ENCODE measurements at places on chromosomes 7 and 10.

GRCh38 chr10:117980755-117981702 lies 65.7 kb downstream of the RAB11FIP2 start:
- DNase-seq = no peak

DNA sequence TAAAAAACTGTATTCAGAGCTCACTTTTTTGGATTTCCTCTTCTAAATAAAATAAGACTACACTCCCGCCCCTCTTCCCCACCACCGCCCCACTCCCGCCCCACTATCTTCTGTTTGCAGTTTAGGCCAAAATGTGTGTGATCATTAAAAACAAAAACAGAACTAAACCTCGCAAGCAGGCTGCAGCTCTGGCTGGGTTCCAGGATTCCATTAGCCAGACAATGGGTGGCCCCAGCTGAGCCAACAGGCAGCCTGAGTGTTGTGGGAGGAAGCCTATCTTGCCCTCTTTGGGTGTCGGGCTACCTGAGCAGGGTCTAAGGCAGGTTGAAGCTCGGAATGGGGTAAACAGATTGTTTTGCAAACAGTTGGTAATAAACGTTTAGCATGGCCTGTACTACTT lies 41.7 kb downstream of the ARL4A start:
- peak; percentile 97 for DNase-seq

DNA sequence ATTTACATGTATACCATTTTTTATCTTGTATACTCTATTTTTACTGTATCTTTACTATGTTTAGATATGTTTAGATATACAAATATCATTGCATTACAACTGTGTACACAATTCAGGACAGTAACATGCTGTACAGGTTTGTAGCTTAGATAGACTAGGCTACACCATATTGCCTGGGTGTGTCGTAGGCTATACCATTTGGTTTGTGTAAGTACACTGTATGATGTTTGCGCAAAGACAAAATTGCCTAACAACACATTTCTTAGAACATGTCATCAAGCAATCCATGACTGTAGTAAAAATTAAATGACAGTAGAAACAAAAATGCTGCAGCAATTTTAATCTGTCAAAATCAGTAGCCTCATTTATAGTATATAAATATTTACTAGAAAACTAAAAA lies 812.2 kb downstream of the GRM8 start:
- DNase-seq = no peak

DNA sequence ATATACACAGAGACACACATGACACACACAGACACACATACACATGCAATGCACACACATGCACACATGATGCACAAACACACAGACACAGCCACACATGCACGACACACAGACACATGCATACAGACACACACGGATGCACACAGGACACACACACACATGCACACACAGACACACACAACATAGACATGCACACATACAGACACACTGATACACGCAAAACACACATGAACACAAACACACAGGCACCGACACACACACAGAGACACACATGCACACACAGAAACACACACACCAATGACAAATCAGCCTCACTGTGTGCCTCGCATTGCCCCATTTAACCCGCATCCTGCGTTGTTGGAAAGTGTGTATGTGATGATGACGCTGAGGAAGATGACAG lies 232.4 kb downstream of the ADARB2 start:
- DNase-seq = no peak

DNA sequence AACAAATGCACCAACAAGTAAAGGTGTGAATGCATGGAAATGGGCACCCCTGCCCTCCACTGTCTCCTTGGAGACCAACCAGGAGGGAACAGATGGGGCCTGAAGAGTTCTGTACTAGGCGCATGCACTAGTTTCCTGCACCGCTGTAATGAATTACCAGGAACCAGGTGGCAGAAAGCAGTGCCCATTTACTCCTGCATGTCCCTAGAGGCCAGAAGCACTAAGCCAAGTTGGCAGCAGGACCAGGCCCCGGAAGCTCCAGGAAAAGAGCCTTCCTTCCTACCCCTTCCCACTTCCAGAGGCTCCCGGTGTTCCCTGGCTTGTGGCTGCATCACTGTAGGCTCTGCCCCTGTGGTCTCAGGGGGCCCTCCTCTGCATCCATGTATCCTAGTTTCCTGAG lies 237.5 kb upstream of the PPP2R2D start:
- no peak for DNase-seq

DNA sequence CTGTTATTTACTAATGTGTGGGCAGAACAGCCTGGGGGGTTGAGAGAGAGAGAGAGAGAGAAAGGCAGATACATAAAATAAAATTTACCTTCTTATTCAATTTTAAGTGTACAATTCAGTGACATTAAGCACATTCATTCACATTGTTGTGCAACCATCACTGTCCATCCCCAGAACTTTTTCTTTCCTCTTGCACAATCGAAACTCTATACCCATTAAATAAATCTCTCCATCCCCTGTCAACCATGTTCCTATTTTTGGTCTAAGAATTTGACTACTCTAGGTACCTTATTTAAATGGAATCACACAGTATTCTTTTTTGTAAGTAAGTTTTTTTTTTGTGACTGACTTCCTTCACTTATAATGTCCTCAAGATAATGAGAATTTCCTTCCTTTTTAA lies 181.6 kb downstream of the SND1 start:
- DNase-seq = no peak

DNA sequence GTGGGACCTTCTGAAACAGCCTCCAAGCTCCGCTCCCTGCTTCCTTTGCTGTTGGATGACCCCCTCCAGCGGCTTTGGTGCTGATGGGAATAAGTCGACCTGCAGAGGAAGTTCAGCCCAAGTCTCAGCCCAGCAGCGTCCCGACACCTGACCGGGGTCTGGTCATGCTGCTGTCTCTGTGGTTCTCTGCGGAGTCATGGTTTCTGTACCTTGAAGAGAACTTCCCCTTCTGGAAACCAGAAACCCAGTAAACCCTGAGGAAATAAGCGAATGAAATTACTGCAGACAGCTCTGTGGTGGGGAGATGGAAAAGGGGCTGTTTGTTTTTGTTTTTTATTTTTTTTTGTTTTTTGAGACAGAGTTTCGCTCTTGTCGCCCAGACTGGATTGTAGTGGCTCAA lies 18.3 kb upstream of the ZNF12 start:
- DNase-seq = no peak

DNA sequence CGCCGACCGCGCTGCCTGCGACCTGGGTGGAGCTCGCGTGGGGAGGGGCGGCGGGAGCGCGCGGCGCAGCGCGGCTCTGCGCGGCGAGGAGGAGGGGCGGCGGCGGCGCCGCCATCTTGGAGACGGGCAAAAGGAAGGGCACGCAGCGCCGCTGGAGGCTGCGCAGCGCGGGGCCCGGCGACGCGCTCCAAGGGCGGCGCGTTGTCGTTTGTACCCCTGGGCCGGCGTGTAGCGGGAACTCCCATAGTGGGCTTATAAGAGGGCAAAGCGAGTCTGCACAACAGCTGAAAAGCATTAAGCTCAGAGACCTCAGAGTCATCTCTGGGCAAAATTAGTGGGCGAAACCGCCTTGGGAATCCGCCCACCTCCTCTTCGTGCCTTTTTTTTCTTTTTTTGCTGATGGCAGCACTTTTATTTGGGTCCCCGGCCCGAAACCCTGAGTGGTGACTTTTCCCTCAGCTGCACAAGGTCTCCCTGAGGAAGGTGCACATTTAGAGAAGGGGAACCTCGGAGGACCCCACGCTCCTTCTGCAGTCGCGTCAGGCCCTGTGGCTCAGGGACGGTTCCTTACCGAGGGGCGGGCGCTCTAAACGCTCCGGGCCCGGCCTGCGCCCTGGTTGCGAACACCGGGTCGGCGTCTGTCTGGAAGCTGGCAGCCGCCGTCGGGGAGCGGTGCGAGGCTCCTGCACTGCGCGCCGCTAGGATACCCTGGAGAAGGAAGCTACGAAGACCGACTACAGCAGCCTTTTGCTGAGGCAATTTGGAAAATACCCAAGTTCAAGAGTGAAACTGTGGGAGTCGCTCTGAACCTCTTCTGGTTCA lies 428 bp upstream of the MCMBP start:
- DNase-seq = peak; percentile 83

- no peak for DNase-seq
These were observed 103.4 kb downstream of the SRPK2 start for GRCh38 chr7:105285118-105285874.

GRCh38 chr10:21531164-21531563 lies 2.9 kb upstream of the MLLT10 start:
- DNase-seq = no peak

- DNase-seq = no peak
These were observed 21.3 kb upstream of the ANK3 start for GRCh38 chr10:60410970-60411369.

DNA sequence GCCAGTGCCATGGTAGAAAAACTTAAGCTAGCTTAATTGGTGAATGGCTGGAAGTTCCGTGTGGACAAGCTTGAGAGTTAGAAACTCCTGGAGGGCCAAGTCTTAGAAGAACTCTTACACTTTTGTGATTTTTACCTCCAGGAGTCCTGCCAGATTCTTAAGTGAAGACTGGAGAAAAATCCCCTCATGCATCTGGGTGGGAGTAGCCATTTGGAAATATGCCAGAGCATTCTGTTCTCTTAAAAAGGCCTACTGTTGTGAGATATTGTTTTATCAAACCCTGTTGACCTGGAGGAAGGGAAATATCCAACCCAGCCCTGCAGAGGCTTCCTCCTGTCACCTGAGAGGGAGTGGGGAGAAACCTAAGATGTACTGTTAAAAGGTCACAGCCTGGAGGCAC lies 17.6 kb upstream of the MCM10 start:
- no peak for DNase-seq

GRCh38 chr7:55030314-55030713 lies 11.5 kb downstream of the EGFR start:
- DNase-seq = no peak

- no peak for DNase-seq
These were observed 40.7 kb downstream of the LEP start for GRCh38 chr7:128281605-128282380.

DNA sequence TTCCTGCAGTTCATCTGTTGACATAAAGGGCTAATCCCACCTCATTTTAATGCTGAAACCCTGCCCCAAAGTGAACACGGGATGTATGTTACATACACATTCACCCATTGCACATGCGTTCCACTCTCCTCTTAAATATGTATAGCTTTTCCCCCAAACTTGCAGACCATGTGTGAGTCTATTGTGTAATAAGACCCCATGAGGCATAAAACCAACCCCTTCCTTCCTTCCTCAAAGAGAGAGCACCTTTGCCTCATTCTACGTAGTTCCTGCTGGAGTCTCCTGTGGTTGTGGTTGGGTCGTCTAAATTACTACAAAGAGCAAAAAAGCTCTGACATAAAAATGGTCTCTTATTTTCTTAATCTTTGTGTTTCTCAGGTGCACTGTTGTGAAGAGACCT lies 345.7 kb upstream of the KLF6 start:
- DNase-seq = no peak

DNA sequence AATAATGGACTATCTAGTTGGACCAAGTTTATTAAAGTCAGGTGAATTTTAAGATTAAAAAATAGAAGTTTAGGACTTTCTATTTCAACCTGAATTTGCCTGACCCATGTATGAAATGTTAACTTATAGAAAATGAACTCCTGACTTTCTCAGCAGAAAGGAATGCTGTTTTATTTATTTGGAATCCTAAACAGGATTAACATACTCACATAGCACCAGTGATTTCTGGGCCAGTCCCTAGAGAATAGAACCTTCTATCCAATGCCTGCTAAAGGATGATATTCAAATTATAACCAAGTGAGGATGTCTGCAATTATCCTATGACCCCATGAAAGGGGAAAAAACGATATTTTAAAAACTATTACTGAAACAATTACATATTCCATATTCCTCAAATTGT lies 148.8 kb downstream of the CHRM2 start:
- no peak for DNase-seq

DNA sequence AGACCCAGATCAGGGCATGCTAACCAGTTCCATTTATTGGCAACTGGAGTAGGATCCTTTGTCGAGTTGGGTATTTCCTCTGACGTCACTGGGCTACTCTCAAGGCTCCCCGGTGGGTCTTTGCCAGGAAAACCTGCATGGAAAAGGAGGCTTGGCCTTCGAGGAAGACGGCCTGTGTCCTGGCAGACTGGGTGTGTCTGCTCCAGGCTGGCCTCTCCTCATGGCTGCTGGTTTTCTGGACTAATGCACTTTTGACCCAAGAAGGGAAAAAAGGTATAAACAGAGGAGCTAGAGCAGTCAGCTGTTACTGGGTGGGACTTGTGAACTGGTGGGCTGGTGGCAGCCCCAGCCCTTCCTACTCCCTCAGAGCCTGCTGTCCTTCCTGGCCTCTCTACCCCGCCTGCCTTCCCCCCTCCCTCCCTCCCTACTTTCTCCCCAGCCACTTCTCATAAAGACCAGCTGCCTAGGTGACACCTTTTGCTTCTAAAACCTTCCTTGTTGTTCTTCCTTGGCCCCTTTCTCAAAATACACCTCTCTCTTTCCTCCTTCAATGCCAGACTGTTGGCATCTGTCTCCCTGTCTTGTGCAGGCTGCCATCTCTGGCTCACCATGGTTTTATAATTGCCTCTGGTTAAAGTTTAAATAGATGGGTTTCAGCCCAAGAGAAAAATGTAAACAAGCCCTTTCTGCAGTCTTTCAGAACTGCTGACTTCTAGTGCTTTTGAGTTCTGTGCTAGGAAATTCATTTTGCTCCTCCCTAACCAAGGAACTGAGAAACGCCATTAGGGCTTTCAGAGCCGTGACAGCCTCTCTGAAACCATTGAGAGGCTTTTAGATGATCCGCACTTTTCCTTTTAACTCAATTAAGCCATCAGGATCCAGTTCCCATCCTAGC lies 101.8 kb upstream of the MKLN1 start:
- DNase-seq = peak; percentile 86

DNA sequence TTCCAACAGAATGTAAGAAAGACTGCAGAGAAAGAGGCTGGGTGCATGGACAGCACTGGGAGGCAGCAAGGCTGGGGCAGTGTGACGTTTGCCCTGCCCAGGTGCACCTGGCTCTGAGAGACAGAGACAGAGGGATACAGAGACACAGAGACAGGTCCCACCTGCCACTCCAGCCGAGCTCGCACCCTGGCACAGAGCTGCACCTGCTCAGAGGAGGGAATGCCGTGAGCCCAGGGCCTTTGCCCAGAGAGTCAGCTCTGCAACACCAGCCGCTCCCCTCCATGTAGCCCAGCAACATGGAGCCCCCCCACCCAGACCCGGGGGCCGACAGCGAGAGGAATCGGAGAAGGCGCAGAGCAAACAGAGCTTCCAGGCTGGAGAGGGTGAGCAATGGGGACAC lies 35.3 kb upstream of the PROSER2 start:
- no peak for DNase-seq

DNA sequence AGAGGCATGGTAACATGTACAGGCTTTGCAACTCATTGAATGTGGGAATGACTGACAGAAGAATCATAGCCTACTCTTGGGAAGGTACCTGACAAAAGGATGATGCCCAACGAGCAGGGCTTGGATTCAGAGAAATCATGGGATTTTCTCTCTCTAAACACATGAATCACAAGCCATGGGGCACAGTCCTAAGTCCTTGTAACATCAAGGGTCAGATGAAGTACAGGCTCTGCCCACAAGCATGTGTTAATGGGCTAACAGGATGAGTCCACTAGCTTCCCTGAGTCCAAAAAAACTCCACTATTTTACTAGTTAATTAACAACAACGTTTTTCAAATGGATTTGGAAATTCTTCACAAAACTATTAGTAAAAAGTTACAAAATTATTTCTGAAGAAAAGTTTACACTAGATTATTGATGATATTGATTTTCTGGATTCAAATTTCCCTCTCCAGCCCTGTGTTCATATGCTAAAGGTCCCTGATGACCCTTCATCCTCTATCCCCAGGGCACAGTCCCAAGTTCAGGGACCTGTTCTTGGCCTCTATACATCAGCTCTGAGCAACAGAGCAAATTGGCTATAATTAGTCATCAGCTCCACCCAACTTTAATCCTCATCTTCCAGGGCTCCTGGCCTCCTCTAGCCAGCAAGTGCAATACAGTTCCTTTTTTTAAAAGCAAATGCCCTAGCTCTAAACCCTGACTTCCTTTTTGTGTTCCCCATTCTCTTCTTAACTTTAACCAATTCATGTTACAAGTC lies 99.8 kb downstream of the GSAP start:
- no peak for DNase-seq

All from RPMI8226 (cell line).